ENCODE measurements at places on chromosomes 5 and 9.

DNA sequence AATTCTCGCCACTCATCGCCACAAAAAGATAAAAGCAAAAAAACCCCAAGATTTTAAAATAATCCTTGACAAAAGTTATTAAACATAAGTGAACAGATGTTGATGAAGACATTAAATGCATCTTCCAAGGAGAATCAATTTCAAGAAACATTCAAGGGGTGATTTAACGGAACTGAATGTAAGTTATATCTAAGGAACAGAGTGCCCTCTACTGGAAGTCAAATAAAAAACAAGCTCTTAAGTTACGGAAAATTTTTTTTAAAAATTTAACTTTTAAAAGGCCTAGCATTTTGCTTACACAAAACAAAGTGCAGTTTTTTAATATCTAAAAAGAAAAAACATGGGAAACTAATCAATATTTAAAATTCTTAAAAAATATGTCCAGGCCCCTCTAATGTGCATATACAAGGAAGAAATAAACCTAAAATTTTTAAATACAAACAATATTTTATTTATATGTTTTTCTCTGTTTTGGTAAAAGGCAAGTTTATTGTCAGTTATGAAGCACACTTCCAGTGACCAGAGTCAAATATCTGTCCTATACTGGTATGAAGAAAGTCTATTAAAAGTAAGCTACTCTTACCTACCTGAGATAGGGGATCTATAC is 28.0 kb downstream of the TEX10 start:
- DNase-seq = no peak

GRCh38 chr9:22052376-22052945 is 43.4 kb upstream of the CDKN2B start:
- DNase-seq = no peak

DNA sequence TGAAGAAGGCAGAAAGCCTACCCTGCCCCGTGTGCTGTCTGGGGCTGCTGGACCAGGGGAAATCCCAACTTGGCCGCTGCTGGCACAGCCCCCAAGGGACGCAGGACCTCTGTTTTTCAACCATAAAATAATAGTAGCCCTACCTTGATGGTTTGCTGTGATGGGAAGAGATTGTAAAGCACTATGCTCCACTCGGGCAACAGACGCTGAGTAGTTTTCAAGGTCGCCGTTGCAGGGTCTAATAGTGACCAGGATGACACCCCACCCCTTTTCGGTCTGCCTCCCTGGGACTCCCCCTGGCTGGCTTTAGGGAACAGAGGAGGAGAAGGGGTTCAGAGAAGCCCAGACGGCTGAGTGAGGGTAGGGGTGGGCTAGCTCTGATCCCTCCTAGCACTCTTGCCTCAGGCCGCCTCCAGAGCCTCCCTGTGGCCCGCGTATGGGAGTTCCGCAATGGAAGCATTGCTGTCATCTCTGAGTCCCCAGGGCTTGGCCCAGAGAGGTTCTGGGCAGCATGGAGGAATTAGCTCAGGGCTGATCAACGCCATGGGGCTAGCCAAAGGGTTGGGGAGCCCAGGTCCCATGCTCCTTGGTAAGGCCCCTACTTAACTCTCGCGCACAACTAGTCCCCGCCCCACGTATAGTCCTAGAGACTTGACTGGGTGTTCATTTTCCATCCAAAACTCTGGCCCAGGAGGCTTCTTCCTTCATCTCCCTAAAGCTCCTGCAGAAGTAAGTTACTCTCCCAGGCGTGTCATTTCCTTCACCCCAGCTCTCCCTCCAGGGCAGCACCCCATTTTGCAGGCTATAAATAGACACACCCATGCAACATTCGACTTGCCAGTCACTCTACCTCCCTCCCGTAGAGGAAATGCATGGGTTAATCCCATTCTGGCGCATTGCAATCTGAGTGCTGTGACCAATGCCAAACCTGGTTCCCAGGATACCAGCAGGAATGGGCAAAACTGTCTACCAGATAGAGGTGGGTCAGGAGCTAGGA is 1.1 kb upstream of the IRF1 start:
- DNase-seq = no peak

- DNase-seq = no peak
Observed at GRCh38 chr9:85344901-85345300, 396.9 kb downstream of the AGTPBP1 start.

- DNase-seq = no peak
Observed at GRCh38 chr5:131272724-131273123, 8.9 kb downstream of the CDC42SE2 start.

DNA sequence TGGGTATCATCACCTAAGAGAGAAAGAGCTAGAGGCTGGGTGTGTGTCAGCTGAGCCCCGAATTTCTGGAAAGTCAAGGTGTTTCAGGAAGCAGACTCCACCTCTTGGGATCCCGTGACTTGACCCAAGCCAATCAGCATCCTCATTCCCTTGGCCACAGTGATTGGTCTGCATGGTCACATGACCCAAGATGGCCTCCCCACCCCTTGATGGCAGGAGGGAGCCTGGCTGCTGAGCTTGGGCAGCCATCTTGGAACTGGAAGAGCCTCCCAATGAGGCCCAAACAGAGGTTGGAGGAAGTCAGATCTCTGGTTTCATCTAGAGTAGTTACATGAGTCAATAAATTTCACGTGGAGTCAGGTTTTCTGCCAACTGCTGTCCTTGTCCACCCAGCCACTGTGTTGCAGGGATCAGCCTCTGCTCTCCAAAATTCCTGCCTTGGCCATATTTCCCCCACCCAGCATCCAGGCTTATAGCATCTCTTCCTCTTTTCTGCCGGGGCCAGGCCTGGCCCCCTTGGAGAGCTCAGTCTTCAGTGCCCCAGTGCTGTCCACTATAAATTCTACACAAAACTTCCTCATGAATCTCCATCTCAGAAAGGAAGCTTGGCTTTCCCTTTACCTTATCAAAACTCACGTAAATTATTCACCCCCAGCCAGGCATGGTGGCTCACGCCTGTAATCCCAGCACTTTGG is 17.2 kb upstream of the SUSD3 start:
- no peak for DNase-seq

- no peak for DNase-seq
Observed at GRCh38 chr9:13532407-13532806, 252.9 kb upstream of the MPDZ start.

DNA sequence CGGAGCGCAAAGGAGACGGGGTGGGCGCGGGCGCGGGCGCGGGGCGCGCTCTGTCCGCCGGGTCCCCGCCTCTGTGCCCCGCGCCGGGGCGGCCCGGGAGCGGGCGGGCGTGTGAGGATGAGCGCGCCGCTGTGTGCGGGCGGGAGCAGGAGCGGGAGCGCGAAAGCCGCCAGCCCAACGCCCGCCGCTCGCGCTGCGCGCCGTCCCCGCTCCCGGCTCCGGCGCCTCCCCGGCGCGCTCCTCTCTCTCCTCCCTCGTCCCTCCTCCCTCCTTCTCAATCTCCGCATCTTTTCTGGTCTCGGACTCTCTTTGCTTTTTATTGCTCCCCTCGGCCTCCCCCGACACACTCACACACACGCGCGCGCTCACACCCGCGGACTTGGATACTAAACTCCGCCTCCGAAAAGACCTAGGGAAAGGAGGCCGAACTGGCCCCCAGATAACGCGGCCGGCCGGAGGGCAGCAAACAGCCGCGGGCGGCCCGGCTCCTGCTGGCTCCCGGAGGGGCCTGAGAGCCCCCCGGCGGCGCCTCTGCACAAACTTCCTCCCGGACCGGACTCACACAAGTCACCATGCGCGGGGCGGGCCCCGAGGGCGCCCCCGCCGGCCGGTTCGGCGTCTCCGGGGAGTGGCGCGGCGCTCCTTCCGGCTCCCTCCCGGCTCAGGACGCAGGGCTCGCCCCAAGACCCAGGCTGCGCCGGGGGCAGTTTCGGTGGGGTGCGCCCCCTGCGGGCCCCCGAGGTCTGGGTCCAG is at the start of gene FIBCD1:
FIBCD1 (minus strand) TSS at position 596 of the 753 bp plus-strand sequence. CDS start 640 bp downstream, outside the sequence.
- DNase-seq = no peak

- no peak for DNase-seq
Observed at GRCh38 chr5:118325931-118326330, 662.4 kb downstream of the DTWD2 start.
